ENCODE measurements at places on chromosomes 2 and 18.

DNA sequence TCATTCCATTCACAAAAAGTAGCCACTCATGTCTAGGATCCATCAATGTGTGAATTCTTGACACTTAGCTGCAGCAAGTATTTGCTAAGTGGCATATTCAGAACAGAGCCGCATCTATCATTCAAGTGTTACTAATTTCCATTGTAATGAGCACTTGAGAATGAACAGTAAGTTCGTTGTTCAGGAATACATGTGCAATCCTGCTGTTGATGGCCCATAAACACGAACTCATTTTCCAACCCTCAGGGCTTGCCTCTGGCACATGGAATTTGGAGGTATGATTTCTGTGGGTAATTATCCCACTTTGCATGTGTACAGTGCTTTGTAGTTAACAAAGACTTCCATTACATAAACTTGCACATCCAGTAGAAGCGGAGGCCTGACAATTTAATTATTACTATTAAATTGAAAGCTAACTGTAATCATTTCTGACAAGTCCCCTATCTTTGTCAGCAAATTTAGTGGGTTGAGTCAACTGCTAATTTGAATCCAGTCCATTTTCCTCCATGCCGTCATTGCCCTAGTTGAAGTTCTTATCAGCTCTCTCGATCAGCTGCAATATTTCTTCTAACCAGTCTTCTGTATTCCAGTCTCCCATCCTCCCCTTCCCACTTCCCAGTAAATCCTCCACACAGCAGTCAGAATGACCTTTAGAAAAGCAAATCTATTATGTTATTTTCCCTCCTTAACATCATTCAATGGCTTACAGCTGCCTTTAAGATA is 116.0 kb upstream of the AQP4 start:
- no peak for DNase-seq

GRCh38 chr18:48678237-48679115 is 139.6 kb downstream of the CTIF start:
- no peak for DNase-seq

- DNase-seq = no peak
Measured at GRCh38 chr18:56298935-56299334, 339.5 kb downstream of the TXNL1 start.

GRCh38 chr2:32812316-32812715 is 134.4 kb upstream of the LTBP1 start:
- DNase-seq = no peak

GRCh38 chr2:10223932-10224720 is 78.6 kb upstream of the HPCAL1 start:
- DNase-seq = no peak

DNA sequence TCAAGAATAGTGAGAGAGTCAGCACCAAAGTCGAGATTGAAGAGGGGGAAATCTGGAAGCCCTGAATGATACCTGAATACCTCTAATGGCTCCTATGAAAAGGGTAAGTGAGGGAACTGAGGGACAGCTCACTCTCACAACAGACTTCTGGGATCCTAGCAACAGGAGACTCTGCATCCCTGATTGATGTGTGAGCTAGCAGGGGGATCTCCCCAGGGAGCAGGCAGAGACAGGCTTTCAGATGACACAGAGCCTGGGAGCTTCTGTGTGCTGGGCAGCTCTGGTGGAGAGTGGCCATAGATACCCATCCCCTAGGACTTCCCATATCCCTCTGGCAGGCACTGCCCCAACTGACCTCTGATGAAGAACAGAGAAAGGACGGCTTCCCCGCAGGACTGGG is 206.2 kb downstream of the EXOC6B start:
- DNase-seq = no peak

DNA sequence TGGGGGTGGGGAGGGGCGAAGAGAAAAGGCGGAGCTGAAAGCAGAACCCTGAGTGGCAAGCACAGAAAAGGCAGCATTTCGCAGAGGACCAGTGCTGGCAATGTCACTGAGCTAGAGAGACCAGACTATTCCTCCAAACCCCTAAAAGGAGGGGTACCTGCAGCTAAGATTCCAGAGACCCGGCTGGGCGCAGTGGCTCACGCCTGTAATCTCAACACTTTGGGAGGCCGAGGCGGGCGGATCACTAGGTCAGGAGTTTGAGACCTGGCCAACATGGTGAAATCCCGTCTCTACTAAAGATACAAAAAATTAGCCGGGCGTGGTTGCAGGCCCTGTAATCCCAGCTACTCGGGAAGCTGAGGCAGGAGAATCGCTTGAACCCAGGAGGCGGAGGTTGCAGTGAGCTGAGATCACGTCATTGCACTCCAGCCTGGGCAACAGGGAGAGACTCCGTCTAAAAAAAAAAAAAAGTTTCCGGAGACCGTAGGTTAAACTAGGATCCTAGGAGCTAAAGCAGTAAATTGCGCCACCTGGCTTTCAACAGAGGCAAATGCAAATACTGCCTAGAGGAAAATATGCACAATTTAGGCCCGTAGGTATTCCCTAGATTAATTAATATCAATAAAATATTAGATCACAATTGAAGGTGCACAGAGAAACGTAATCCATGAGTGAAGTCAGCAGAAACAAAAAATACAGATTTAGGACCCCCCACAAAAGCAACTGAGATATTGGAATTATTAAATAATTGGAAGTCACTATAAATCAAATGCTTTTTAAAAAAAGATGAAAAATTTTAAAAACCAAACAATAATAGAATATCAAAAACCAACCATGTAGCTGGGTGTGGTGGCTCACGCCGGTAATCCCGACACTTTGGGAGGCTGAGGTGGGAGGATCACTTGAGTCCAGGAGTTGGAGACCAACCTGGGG is 4.9 kb downstream of the UCN start:
- DNase-seq = peak; percentile 7

GRCh38 chr2:79935046-79935732 is 369.4 kb downstream of the LRRTM1 start:
- DNase-seq = no peak

DNA sequence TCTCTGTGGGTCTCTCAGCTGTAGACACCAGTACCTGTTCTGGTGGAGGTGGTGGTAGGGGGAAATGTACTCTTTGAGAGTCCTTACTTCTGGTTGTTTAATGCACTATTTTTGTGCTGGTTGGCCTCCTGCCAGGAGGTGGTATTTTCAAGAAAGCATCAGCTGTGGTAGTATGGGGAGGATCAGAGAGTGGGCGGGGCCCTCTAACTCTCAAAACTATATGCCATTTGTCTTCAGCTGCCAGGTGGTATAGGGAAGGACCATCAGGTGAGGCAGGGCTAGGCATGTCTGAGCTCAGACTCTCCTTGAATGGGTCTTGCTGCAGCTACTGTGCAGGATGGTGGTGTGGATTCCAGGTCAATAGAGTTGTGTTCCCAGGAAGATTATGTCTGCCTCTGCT is 1100.8 kb downstream of the CNTNAP5 start:
- DNase-seq = no peak

DNA sequence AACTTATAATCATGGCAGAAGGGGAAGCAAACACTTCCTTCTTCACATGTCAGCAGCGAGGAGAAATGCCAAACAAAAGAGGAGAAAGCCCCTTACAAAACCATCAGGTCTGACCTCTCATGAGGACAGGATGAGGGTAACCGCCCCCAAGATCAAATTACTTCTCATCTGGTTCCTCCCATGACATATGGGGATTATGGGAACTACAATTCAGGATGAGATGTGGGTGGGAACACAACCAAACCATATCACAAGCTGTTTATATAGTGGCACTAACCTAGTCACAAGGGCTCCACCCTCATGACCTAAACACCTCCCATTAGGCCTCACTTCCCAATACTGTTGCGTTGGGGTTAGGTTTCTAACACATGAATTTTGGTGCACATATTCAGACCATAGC is 110.0 kb downstream of the OSBPL6 start:
- DNase-seq = no peak

- no peak for DNase-seq
Measured at GRCh38 chr2:136125236-136125635, 7.3 kb upstream of the CXCR4 start.

DNA sequence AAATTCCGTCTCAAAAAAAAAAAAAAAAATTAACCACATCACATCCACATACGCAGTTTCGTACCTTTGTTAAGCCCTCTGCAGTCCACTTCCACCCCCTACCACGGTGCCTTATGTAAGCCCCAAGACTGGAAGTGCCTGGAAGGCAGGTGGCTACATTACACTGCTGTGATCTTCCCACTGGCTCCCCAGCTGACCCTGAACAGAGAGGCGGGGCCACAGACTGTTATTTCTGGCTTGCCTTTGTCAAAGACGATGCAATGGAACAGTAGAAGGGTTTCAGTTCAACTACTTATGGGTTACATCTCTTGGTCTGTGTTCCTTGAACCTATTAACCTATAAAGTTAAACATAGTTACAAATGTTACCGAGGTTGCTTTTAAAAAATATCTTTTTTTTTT is 15.7 kb upstream of the COX7A2L start:
- no peak for DNase-seq

- no peak for DNase-seq
Measured at GRCh38 chr2:216385478-216385877, 13.2 kb upstream of the MARCHF4 start.

DNA sequence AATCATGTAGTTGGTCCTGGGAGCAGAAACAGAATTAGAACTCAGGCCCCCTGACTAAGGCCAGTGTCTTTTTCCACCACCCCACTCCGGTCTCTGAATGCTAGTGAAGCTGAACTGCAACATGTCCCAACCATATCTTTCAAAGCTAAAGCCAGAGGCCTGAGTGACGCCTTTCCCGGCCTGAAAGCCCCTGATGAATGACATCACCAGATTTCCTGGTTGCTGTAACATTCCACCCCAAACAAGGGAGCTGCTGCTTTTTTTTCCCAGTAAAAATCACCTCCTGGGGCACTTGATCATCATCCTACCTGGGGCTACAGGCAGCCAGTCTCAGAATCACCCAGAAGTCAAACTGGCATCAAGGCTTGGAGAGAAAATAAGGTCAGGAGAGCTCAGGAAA is 162.7 kb downstream of the ARL4C start:
- no peak for DNase-seq

- no peak for DNase-seq
Measured at GRCh38 chr2:237995036-237995435, 28.2 kb downstream of the UBE2F start.

DNA sequence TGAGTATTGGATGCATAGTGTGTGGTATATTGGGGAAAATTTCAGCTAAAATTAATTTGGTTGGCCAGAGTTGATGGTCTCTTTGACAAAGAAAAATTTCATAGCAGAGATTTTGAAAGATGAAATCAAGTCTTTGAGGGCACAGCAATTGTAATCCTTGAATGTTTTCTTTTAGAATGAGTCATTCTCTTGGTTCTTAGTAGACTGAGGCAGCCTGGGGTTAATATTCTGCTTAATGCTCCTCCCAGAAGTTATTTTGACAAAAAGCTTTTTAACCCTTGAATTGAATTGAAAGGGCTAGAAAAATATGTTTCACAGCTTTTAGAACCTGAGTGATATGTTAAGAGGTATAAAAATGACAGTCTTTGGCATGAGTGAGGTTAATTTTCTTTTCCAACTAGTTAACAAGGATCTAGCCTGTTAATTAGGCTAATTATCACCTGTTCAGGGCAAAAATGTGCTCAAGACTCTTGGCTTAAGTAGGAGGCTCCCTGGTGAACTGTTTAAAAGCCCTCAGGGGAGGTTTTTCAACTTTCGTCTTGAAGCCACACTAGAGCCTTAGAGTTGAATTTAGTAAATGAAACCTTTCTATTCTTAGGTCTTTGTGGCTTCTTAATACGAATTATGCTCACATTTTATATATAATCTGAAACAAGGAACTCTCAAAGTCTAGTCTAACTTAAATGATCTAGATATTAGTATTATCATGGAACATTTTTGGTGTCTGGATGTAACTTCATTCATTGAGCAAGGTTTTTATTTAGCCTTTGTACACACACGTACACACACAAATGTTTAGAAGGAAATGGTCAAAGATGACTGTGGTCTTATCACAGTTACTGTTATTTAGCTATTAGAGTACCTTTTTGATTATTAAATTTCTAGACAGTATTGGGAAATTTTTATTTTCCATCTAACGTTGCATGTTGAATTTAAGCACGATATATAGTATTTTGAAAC is 272.5 kb downstream of the ZNF407 start:
- DNase-seq = no peak

DNA sequence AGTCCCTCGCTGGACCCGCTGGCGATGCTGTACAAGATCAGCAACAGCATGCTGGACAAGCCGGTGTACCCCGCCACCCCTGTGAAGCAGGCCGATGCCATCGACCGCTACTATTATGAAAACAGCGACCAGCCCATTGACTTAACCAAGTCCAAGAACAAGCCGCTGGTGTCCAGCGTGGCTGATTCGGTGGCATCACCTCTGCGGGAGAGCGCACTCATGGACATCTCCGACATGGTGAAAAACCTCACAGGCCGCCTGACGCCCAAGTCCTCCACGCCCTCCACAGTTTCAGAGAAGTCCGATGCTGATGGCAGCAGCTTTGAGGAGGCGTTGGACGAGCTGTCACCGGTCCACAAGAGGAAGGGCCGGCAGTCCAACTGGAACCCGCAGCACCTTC is 77.1 kb downstream of the TSHZ1 start:
- DNase-seq = no peak

DNA sequence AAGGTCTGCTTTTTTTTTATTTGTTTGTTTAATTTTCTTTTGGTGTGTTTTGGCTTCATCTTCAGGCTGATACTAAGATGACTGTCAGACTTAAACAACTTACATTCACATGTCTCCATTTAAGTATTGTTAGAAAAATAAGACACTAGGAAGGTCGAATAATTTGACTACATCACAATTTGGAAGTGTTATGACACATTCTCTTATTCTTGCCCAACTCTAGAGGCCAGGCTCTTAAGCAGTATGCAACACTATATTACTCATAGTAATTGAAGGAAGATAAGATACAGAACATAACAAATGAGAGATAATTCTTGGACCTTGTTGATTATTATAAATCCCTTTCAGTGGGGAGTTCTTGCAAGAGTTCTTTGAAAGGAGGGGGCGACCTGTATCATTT is 295.3 kb upstream of the COL3A1 start:
- DNase-seq = no peak

- no peak for DNase-seq
Measured at GRCh38 chr2:128967646-128968045, 649.0 kb upstream of the HS6ST1 start.

All from stimulated activated CD4-positive, alpha-beta T cell treated with anti-CD3 and anti-CD28 coated beads, Interleukin-4, amount 100 ng/mL, for 4 hours (primary cell).